Activated naive CD4-positive, alpha-beta T cell treated with Interleukin-2 at 50 U/mL for 16 hours (primary cell): ENCODE measurements at places on chromosomes 3 and 15.

GRCh38 chr3:64220161-64220914 lies 4.9 kb downstream of the PRICKLE2 start:
- DNase-seq: no peak

GRCh38 chr3:87546216-87546615 lies 269.8 kb upstream of the POU1F1 start:
- DNase-seq: no peak

DNA sequence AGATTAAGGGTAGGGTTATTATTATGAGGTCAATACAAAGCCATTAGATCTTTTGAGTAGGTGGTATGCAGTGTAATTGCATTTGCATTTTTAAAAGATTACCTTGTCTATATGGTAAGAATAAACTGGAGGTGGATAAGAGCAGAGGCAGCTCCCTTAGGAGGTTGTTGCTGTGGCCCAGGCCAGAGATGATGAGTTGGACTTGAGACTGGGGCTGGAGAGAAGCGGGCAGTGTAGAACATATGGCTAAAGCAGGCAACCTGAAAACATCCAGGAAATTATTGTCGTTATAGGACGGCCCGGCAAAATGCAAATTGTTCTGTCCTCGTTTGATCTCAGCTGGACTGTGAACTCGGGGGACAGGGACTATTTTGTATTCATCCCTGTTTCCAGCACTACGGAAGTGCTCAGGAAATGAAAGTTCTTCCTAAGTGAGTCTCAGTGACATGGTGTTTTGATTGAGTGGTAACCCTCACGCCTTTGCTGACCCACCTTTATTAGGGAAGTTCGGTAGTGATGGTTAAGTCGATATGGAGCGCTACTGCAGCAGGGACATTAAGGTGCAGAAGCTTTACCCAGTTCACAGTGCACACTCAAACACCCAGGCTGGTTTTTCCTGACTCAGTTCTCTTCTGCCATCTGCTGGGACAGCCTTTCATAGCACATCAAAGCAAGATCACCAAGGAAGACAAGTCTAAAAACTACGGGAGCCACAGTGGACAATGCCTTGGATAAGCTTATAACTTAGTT lies 27.2 kb upstream of the VPS33B start:
- DNase-seq: peak; percentile 58

DNA sequence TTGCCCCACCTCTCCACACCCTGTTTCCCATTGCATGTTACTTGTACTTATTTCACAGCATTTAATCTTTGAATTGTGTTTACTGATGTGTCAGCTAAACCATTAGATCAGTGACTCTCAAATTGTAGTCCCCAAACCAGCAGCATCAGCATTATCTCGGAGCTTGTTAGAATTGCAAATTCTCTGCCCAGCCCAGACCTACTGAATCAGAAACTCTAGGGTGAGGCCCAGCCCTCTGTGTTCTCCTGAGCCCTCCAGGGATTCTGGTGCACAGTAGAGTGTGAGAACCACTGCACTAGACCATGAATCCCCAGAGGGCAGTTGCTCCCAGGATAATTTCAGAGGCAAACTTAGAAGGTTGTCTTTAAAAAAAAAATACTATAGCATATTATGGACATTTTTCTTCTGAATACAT lies 13.0 kb downstream of the PLD1 start:
- no peak for DNase-seq

DNA sequence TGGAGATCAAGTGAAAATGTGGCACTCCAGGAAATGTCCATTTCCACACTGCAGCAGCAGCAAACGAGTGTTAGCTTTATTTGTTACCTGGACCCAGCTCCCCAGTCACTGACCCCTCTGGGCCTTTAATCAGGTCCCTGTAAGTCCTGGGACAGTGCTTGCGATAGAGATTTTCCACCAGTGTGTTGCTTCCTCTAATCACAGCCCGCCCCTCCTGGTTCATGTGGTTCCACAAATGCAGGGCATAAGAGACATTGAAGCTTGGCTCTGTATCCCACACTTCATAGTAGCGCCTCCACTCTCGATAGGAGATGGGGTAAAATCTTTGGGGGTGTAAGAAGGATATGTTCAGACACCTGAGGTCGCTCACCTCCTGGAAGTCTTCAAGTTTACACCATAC lies 8.0 kb downstream of the A4GNT start:
- DNase-seq: no peak

DNA sequence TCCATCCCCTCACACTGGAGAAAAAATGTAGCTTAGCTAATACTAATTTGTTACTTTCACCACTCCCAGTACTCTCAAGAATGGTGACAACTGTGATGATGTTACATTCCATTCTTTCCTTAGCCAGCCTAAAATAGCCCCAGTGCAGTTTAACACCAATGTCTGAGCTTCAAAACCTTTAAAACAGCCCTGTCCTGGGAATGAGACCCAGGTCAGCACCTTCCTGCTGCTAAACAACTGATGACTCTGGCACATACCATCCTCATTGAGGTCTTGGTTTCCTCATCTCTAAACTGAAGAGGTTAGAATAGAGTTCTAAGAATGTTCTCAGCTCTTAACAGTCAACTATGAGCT lies 3.8 kb downstream of the SCAMP2 start:
- no peak for DNase-seq

- no peak for DNase-seq
Observed at GRCh38 chr3:57451150-57451846, 92.8 kb downstream of the DNAH12 start.

- no peak for DNase-seq
Observed at GRCh38 chr3:62467966-62468722, 94.8 kb upstream of the FEZF2 start.

DNA sequence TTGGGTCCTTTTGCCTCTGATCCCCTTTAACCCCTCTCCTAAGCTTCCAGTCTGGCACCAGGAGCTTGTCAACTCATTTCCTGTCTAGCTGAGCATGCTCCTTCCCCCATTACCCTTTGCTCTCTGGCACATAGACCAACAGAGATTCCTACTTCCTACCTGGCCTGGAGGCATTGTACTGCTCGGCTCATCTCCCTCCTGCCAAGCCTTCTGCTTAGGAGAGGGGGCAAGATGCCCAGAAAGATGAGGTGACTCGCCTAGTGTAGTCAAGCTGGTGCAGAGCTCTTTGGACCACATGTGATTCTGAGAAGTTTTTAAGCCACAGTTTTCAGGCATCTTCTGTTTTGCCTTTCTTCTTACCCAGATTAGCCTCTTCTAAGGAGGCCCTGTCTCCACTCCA lies 95.4 kb downstream of the ZNF621 start:
- no peak for DNase-seq
